Hypothalamus (tissue), 51 donors: ENCODE measurements at places on chromosomes 7 and 10.
A peak's percentile ranks its signal among the peaks of the same experiment; 100 is the strongest.

- no peak for DNase-seq
These were observed 34.9 kb downstream of the FAM171A1 start for GRCh38 chr10:15336211-15336610.

GRCh38 chr10:124864421-124865193 is 63.0 kb downstream of the ABRAXAS2 start:
- no peak for DNase-seq

- DNase-seq: no peak
These were observed 186.0 kb downstream of the JAZF1 start for GRCh38 chr7:27994639-27995038.

GRCh38 chr7:135459076-135459475 is 50.8 kb downstream of the CNOT4 start:
- DNase-seq: no peak

- no peak for DNase-seq
These were observed 224.5 kb downstream of the DYNC1I1 start for GRCh38 chr7:95996886-95997285.

GRCh38 chr10:45557275-45557905 is 115.2 kb downstream of the ZFAND4 start:
- DNase-seq: no peak

- DNase-seq: no peak
These were observed 28.7 kb downstream of the ICA1 start for GRCh38 chr7:8232999-8233847.

GRCh38 chr10:19638896-19639233 is 177.4 kb upstream of the PLXDC2 start:
- no peak for DNase-seq

GRCh38 chr7:4085937-4086691 is 596.0 kb upstream of the FOXK1 start:
- DNase-seq: no peak

DNA sequence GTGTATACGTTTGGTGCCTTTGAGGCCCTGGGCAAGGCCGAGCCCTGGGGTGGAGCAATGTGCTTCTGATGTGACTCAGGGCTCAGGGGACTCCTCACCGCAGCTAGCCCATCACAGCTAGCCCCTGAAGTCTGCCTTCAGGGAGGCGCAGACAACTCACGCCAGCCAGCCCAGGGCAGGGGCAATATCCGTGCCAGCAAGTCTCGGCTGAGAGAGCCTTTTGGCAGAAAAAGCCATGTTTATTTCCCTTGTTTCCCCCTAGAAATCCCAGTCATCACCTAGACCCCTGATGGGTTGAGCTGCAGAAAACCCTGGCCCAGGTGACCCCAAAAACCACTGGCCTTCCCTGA is 90.4 kb downstream of the CHST15 start:
- DNase-seq: no peak

- peak; percentile 39 for DNase-seq
These were observed 1.2 kb downstream of the KCNMA1 start for GRCh38 chr10:77636282-77636966.

- no peak for DNase-seq
These were observed 20.6 kb downstream of the PITRM1 start for GRCh38 chr10:3151889-3152565.

DNA sequence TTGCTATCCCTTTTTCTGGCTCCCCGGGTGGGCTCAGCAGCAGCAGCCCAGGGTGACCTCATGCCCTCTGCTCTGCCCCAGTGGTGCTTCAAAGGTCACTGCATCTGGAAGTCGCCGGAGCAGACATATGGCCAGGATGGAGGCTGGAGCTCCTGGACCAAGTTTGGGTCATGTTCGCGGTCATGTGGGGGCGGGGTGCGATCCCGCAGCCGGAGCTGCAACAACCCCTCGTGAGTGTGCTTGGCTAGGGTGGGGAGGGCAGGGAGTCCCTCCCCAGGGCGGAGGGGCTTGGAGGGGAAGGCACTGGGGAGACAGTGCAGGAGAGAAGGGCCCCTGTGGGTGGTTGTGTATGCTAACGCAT is 46.4 kb downstream of the TBATA start:
- DNase-seq: no peak

DNA sequence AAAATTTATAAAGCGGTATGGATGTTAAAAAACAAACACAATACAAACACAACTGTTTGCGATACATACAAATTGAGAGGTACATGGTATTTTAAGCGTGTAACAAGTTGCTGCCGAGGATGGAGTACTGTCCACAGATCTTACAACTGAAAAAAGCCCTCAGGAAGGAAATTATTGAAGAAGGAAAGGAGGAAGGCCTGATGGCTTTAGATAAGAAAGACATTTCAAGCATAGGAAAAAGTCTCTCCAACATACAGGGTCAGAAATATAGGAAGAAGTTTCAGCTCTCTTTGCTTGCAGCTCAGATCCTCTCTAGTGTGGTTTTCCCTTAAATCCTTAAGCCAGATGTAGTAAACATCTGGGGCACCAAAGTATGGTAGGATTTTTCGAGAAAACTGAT is 25.0 kb downstream of the RBM28 start:
- DNase-seq: no peak

GRCh38 chr7:73978661-73979563 is 49.1 kb upstream of the ELN start:
- no peak for DNase-seq

- DNase-seq: no peak
These were observed 2.7 kb upstream of the PWWP2B start for GRCh38 chr10:132394201-132394811.

DNA sequence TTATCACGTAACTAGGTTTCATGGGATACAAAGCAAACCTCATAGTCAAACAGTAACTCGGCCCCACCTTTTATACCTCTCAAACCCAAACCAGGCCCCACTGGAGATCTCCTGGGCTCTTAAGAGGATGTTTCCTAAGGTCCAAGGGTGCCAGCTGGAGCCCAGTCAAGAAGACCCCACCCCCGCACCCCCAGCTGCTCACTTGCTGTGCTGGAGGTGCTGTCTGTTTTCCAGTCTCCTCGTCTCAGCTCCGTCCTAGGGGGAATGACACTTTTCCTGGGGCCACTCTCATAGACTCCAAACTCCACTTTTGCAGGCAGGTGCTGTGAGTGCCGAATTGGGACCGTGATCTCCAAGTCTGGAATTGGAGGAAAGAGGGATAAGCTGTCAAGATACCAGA is 22.7 kb upstream of the TM9SF3 start:
- DNase-seq: no peak

GRCh38 chr10:92990615-92991014 is 70.0 kb upstream of the CYP26C1 start:
- no peak for DNase-seq

- no peak for DNase-seq
These were observed 240.8 kb downstream of the ARHGAP12 start for GRCh38 chr10:31687663-31688482.

DNA sequence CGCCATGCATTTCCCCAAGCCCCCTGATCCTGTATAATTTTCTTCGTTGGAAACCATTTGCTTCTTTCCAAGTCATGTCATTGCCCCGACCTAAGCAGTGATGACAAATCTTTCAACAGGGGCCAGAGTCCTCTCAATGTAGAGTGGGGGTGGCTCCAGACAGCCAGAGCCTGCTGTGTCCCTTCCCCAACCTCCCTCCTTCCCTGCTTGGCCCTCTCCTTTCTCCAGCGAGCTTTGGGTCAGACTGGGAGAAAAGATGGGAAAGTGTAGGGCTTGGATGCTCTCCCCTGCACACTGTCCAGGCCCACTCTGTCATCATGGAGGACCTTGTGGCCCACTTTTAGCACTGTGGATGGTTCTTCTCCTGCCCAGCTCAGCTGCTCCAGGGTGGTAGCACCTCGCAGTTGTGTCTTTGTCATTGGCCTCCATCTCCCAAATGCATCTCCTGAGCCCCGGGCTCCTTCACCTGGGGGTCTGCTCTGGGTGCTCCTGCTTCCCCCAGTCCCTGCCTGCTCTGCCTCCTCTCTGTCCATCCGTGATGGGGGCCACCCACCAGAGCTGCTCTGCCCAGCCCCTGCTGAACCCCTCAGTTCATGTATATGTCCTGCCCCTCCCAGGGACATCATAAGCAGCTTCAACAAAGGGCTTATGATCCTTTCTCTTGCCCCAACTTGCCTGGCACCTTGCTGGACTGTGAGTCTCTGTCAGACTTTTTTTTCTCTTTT is 37.5 kb downstream of the BTBD16 start:
- no peak for DNase-seq

DNA sequence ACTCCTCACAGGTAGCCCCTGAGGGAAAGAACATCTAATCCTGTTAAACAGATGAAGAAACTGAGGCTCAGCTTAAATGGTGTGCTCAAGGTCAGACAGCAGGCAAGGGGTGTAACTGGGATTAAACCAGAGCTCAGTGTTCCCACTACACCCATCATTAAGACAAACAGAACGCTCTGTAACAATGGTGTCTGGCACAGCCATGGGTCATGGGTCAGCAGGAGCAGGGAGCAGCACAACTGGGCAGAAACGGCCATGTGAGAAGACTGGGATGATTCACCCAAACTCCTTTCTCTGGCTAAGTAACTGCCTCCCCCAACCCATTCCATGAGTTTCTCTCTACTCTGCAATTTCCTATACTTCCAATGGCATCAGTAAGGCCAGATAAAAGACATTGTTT is 85.5 kb upstream of the PDE1C start:
- no peak for DNase-seq

- no peak for DNase-seq
These were observed 422.4 kb upstream of the STEAP1 start for GRCh38 chr7:89731751-89732445.

GRCh38 chr7:52749880-52750279 is 285.6 kb upstream of the POM121L12 start:
- no peak for DNase-seq

GRCh38 chr7:151838072-151838471 is 38.8 kb downstream of the PRKAG2 start:
- DNase-seq: no peak

DNA sequence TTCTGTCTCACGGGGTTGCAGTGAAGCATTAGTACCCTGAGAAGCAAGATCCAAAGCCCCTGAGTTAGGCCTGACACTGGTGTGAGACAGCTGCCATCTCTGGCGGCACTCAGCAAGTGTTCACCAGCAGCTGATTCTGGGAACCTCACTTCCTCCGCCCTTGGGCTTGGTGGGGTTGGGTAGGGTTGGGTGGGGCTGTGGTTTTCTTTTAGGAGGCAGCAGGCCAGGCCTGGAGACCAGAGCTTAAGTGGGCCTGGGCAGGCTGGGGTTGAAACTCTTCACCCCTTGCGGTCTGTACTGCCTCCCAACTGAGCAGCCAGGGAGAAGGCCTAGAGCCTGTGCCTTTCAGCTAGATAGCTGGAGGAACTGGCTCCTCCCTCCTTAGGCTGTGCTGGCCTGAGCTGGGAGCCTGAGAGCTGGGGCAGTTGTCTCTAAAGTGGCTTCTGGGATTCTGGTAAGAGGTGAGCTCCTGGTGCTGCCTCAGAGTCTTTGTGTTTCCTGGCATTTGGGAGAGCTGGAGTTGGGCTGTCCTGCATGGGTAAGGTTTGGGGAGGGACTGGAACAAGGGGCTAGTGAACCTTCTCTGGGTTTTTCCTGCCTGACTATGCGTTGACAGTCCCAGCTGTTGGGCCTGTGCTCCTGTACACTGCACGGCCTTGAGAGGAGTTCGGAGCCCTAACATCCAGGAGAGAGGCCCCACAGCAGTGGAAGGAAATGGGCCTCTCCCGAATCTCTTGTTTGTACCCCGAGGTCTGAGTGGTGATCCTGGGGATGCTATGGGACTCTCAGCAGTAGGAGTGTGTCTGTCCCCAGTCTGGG is 5.1 kb downstream of the TSPAN14 start:
- DNase-seq: no peak

DNA sequence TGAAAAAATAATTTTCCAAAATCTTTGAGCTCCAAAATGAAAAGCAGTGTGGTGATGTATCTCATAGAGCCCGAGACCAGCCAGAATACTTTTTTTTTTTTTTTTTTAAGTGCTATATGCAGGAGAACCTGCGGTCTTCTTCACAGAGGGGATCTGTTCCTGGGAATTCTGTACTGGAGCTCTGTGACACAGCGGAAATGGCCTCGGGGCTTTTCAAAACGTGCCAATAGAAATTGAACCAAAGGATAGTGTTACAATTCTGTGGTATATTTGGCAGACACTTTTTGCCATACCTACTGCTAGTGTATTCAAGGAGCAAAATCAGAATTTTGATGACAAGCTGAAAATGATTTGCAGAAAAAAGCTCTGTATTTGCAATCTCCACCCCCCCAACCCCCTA is 1429.3 kb upstream of the LRRTM3 start:
- no peak for DNase-seq

DNA sequence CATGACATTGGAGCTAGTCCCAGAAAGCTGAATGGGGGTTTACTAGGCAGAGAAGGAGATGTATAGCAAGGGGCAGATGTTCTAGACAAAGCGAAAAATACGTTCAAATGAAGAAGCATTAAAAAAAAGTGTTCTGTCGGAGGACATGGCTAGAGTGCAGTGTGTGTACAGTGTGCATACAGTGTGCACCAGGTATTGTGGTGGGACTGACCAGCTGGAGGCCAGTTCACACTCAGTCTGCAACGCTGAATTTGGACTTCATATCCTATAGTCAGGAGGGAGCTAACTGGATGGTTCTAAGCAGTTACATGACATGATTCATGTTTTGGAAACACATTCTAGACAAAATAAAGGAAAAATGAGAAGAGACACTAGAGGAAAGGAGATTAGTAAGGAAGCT is 8.8 kb downstream of the BBIP1 start:
- no peak for DNase-seq

DNA sequence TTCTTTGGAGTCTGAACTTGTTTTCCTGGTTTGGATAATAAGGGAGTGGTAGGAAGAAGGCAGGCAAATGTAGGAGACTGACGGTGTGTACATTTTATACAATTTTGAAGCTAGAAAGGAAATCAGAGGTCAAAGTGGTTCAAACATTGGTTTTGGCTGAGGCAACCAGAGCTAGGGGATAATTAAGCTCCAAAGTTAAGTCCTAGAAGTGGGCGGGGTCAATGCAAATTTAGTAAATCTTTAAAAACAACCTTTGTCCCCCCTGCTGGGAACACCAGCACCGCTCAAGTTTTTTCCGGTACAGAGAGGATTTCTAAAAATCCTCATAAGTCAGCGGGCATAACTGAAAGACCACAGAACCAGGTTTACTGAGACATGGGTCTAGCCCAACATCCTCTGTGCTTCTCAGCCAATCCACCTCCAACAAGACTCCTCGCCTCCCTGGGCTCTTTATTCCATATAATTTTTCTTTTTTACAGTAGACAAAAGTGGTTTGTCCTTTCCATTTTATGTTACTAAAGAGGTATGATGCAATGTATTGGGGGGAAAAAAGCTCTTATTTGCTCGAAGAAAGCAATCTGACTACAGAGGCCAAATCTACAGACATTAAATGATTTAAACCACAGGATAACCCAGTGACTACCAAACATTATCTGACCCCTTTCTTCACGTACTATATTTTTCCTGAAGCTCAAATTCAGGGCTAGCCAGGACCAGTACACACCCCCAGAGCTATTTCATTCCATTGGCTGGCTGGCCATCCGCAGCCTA is 1.6 kb downstream of the GLUD1 start:
- no peak for DNase-seq
